ENCODE measurements at places on chromosomes 6 and 20.

DNA sequence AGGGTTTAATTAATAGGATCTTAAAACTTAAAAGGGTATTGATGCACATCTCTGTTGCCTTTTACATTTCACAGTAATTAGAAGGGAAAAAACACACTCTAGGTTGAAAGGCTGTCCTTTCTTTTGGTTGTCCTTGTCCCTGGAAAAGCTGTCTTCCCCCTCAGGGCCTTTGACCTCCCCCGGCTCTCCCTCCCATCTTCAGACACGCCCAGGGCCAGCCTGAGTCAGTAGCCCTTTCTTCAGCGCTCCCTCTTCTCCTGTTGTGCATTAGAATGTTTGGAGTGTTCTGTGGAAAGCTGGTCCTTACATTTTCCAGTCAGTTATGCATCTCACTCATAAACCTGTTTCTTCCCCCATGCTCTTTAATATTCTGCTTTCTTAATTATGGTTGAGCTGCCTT lies 157.0 kb downstream of the MTHFD1L start:
- DNase-seq = no peak

DNA sequence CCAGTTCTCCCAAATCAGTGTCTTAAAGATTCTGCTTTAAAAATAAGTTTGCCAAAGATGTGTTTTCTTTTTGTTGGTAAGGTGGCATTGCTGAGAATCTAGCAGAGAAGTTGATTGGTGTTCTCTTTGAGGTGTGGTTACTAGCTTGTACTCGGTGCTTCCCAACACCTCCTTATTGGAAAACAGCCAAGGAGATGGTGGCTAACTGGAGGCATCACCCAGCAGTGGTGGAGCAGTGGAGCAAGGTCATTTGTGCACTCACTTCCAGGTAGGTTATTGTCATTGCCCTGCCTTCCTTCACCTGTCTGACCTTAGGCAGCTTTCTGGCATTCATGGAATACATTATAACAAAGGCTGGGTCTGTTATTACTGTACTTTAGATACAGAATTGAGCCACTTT lies 26.7 kb downstream of the RALGAPB start:
- no peak for DNase-seq

GRCh38 chr6:55049866-55050265 lies 124.4 kb upstream of the HCRTR2 start:
- DNase-seq = no peak

DNA sequence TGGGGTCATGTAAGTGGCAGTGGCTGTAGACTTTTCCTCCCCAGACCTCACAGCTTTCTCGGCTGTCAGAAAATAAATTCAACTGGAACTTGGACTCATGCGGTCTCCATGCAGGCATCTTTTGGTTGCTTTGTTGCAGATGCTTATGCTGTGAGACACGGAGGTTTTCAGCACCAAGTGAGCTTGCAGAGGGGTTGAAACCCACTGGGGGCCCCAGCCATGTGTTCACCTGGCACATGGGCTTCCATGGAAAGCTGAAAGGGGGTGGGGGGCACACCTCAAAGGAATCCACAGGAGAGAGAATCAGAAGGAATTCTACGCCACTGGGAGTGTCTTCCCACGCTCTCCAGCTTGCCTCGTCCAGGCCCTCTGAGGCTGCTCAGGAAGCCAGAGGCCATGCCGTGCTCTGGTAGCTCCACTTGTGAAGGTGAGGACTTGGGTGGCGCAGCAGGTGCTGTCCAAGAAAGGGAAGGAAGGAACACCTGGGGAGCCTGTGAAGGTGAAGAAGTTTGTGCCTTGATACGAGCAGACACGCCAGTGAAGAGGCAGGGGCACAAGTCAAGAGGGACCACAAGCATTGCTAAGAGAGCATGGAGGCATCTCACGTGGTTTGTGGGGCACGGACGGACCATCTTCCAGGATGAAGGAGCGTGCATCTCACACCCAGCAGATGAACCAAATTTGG lies 134.3 kb upstream of the PMEPA1 start:
- no peak for DNase-seq

DNA sequence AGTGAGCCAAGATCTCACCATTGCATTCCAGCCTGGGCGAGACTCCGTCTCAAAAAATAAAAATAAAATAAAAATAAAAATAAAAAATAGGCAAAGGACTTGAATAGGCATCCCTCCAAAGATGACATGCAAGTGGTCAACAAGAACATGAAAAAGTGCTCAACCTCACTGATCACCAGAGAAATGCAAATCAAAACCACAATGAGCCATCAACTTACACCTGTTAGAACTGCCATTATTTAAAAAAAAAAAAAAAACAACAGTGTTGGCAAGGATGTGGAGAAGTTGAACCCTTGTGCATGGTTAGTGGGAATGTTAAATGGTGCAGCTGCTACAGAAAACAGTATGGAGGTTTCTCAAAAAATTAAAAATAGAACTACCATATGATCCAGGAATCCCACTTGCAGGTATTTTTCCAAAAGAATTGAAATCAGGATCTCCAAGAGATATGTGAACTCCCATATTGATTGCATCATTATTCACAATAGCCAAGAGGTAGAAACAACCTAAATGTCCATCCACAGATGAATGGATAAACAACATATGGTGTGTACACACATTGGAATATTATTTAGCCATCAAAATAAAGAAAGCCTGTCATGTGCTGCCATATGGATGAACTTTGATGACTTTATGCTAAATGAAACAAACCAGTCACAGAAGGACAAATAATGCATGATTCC lies 2.8 kb downstream of the C20orf203 start:
- DNase-seq = no peak

GRCh38 chr6:163401039-163401885 lies 13.3 kb upstream of the QKI start:
- DNase-seq = no peak

- peak; percentile 80 for DNase-seq
These were observed 4.0 kb upstream of the ZMYND8 start for GRCh38 chr20:47360297-47361056.

DNA sequence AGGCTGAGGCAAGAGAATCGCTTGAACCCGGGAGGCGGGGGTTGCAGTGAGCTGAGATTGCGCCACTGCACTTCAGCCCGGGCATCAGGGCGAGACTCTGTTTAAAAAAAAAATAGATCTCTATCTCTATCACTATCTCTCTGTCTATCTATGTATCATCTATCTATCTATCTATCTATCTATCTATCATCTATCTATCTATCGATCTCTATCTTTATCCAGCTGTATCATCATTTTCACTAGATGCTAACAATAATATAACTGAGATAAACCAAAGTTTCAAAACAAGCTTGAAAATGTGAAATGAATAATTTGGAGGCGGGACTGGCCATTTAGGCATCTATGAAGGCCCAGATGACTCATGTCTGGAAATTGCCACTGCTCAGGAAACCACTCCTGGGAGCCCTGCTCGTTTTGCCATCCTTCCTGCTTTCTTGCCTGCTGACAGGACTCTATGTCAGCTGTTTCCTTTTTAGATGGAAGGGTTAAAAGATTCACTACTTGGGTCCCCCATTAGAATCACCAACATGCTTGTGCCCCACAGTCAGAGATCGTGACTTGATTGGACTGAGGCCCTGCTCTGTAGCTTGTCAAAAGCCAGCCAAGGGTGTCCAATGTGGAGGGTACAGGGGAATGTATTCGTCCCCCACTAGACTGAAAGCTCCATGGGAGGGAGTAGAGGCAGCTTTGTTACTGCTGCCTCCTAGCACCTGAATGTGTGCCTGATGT lies 61.7 kb downstream of the UTRN start:
- DNase-seq = peak; percentile 93

DNA sequence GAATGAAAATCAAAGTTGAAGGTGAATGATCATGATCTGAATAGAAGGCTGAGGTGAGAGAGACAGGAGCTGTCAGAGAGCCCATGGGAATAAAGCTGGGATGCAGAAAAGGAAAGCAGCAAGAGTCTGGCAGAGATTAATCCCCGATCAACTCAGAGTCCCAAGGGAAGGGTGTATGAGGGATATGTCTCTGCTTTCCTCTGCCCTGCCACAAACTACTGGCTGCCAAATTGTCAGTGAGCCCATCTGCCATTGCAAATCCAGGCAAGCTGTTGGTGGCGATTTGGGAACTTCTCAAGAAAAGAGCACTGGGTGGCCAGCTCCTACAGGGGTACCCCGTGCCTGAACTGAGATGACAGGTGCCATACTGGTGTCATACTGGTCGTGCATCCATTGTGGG lies 705.5 kb upstream of the MAN1A1 start:
- DNase-seq = no peak

GRCh38 chr6:15504040-15504495 lies 158.8 kb downstream of the DTNBP1 start:
- peak; percentile 41 for DNase-seq

DNA sequence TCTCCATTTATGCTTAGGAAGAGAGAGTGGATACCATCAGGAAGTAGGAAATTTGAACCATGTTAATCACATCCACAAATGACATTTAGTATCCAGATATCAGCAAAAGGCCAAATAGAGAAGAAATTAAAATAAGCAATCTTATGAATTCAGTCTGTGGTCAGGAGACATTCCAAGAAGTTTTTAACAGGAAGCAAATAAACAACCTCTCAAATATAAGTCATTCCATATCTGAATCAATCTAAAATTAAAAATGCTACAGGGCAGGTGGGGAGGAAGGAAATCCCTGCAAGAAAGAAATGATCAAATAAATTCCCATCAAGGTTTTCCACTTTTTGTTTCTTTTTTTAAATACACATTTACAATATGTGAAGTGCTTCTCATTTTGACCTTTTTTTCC lies 520.6 kb downstream of the LMBRD1 start:
- no peak for DNase-seq

DNA sequence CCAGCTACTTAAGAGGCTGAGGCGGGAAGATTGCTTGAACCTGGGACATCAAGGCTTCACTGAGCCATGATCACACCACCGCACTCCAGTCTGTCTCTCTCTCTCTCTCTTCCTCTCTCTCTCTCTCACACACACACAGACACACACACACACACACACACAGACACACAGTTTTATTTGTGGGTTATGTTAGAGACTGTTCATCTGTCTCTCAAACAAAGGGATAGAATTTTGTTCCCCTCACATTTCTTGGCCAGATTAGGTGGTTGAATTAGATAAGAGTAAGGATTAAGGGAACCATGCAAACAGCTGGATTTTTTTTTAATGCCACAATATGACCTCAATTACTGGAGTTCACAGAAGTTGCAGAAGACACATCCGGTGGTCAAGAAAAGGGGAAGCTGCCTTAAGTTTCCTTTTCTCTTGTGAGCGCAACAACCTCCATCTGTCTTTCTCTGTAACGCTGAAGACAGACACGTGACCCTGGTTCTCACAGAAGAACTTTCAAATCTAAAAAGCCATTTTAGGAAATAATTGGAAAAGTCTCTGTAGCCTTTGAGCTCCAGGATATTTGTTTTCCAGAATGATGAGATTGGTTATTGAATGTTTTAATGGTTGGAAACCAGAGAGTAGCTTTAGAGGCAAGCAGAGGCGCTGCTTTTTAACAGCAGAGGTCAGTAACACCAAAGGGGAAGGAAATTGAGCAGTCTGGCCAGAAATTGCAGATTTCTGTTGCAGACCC lies 32.9 kb upstream of the LGSN start:
- peak; percentile 57 for DNase-seq

- DNase-seq = peak; percentile 40
These were observed 32.3 kb downstream of the CNKSR3 start for GRCh38 chr6:154478021-154478700.

- DNase-seq = peak; percentile 72
These were observed 30.8 kb upstream of the COL19A1 start for GRCh38 chr6:69835414-69836179.

GRCh38 chr20:55540013-55540412 lies 465.3 kb downstream of the CBLN4 start:
- no peak for DNase-seq

DNA sequence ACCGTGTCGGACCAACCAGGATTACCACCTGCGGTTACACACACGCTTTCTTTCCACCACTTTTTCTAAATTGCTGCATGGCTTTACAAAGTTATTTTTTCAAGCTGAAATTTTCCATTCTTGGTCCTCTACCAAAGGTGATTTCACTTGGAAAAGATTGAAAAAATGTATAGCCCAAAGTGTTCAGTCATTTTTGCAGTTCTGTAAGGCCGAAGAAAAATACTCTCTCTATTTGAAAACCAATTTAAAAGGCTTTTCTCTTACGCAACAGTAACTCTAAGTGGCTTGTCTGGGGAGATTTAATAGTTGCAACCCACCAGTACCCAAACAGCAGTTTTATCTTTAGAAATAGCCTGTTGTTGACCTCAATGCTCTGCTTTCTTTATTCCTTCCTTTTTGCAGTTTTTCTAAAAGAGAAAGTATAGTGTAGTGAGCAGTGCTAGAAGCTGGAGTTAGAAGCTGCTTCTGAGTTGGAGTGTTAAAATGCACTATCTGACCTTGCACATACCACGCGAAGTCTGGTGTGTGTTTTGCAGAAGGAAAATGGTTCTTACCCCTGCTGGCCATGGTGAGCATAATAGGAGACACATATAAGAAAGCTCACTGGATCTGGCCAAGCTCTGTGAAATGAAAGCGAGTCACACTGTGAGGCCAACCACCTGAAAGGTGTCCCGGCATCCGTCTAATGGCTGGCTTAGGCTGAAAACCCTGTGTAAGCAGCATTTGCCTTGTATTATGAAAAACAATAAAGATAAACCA lies 271.6 kb upstream of the PRND start:
- peak; percentile 42 for DNase-seq

GRCh38 chr20:50681359-50682064 lies 9.8 kb downstream of the RIPOR3 start:
- DNase-seq = no peak

DNA sequence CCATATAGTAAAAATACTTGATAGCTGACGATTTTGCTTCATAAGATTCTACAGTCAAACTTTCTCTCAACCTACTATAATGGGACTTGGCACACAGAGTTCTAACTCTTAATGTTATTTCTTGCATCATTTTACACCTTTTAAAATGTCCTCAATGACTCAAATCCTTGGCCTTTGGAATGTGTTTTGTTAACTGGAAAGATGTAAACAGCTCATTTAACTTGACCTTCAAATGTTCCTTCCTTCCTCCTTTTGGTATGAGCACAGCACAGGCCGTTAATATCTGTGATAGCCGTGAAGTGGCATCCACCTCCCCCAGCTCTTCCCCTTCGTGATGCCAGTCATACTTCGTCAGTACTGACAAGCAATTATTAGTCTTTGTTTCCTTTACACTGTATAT lies 972.0 kb upstream of the CITED2 start:
- DNase-seq = peak; percentile 31

GRCh38 chr20:40630099-40630498 lies 58.9 kb downstream of the MAFB start:
- no peak for DNase-seq

DNA sequence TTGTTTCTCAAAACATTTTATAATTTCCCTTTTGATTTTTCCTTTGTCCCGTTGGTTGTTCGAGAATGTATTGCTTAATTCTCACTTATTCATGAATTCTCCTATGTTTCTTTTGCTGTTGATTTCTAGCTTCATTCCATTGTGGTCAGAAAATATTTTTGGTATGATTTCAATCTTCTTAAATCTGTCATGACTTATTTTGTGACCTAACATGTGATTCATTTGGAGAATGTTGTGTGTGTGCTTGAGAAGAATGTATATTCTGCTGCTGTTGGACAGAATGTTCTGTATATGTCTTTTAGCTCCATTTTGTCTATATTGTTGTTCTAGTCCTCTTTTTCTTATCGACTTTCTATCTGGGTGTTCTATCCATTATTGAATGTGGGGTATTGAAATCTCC lies 286.2 kb upstream of the RNF217 start:
- peak; percentile 37 for DNase-seq

Measured in GM23248 (cell line).